ENCODE measurements at places on chromosomes 2 and 18.

DNA sequence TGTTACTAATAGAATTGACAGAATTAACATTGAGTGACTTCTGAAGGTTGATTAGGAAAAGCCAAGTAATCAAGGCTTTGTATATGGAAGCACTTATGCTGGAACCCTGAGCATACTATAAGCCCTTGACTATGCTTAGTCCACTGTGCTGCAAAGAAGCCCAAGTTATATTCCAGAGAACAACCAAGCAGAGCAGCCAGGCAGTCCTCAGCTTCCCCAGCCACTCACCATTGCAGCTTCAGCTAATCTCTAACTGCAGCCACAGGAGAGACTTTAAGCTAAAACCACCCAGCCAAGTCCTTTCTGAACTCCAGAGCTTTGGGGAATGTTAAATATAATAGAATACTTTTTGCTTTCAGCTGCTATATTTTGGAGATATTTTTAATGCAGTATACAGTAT, 164.4 kb upstream of the VWC2L start:
- no peak for DNase-seq

DNA sequence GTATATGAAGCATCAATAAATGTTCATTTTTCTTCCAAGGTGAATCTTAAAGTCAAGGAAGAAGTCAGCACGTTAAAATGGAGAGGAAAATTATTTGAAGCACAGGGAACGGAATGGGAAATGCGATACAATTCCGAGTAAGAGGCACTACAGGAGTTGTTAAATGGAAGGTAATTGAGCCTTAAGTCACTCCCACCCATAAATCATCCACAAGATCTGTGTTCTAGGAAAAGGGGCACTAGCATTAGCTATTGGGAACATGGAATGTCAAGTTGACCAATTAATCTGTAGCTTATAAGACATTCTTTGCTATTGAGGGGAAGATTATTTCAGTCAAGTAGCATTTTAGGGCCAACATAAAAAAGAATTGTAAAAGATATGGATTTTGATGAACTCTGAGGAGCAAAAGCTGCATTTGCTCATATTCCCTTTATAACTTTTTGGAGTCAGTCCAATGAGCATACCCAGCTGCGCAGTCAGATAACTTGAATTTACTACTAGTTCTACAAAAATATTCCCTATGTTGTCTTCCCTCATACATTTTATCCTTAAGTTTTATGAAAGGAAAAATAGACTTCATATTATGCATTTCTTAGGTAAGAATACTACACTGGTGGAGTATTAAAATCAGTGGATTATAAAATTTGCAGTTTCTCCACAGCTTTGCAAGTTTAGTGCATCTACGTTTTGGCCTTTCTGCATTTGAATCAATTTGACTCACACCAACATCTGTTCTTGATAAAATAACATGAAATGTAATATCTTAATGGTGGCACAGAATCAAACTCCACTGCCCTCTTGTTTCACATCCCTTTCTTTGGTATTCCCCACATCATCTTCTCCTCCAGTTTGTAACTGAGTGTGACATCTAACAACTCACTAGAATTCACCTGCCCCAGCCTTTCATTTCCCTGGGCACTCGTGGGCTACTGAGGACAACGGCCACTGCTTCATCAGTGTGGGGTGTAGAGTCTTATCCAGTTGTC, 95.6 kb downstream of the SP3 start:
- DNase-seq = no peak

DNA sequence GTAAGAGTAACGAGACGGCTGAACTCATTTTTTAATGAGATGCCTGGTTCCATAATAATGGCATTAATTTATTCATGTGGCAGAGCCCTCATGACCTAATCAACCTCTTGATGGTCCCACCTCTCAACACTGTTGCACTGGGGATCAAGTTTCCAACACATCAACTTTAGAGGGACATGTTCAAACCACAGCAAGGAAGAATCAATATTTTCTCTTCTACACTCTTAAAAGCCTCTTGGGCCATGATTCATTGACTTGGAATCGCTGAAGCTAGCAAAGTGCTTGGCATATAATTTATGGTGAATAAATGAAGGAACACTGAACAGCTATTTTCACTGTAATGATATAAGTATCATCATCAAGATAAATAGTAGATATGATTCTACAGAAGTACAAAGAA, 333.0 kb downstream of the TNS1 start:
- DNase-seq = no peak

- DNase-seq = peak; percentile 100
These were observed 50.2 kb downstream of the SKA1 start for GRCh38 chr18:50424877-50425690.

GRCh38 chr2:211512806-211513205, 956.4 kb downstream of the CPS1 start:
- no peak for DNase-seq

DNA sequence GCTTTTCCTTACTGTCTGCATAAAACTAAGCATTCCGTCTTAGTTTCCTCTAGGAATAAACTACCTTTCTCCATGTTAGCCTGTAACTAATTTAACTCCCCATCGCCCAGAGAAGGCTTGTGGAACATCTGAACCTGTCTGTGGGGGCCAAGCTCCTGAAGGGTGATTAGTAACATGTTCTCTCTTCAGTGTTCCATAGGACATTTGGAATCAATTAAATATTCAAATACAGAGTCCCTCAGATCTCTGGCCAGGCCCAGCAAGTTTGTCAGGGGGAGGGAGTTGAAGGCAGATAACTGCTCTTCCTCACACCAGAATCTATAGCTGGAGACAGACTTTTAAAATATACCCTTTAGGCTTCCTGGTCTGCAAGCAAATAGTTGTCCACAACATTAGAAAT, 8.8 kb downstream of the RDH14 start:
- no peak for DNase-seq

All from amniotic epithelial cell (primary cell).